Hippocampal formation (tissue), 2 donors: ENCODE measurements at places on chromosomes 12 and 14.

DNA sequence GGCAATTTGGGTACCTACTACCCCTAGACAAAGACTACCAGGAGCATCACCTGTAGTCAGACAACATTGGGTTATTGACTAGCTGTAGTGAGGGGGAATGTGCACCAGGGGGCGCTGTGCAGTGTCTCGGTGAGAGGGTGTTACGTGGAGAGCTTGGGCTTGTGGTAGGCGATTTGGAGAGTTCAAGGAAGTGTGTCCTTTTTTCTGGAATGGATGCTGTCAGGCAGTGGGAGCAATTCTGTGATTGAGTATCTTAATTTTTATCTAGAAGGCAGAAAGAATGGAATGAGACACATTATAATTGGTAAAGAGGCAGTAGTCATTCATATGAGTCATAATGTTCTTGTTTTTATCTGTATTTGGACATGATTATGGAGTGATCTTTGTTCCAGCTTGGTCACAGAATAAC lies 187.7 kb downstream of the GALC start:
- DNase-seq, result peak; percentile 1

DNA sequence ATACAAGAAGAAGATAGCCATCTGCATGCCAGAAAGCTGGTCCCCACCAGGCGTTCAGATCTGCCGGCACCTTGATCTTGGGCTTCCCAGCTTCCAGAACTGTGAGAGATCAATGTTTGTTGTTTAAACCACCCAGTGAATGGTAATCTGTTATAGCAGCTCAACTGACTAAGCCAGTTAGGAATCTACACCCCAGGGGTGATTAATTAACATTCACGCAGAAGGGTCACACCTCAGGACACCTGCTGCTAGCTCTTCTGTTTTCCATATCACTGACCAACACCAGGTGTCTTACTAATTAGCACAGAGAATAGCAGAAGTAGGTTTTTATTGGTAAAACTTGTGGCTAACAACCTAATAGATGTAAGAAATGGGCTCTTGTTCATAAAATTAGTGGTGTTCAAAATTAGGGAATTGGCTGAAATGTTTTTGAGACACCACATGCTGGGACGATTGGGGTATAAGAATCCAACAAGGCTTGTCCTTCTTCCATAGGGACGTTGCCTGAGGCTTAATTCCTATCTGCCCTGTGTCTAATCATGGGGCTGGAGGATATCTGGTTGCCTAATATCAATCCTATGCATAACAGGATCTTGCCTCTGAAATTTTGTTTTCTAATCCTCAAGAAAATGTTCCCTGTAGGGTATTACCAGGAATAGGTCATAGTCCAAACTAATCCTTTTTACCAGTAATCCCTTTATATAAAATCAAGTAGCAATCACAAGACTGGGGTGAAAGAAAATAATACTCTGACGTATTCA lies 42.0 kb upstream of the CHST11 start:
- no peak for DNase-seq

DNA sequence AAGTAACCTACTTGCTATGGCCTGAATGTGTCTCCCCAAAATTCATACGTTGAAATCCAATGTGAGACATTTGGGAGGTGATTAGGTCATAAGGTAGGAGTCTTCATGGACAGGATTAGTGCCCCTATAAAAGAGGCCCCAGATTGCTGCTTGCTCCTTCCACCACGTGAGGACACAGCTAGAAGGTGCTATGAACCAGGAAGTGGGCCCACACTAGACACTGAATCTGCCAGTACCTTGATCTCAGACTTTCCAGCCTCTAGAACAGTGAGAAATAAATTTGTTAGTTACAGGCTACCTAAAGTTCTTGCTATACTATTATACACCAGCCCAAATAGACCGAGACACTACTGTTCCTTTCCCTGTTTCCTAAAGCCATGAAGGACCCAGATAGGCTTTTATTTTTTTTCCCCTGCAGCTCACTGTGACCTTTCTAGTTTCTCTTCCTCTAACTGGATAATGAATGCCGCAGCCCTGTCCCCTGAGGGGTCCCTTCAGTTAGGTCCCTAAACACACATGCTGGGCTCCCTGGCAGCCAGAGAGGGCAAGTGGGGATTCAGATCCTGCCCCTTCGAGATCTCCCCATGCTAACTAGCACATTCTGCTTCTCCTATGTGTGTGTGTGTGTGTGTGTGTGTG lies 19.3 kb downstream of the SLC25A3 start:
- DNase-seq, result no peak

GRCh38 chr14:77590845-77591485 lies 25.5 kb downstream of the SPTLC2 start:
- no peak for DNase-seq

GRCh38 chr12:127150028-127150427 lies 1116.9 kb upstream of the TMEM132C start:
- DNase-seq, result no peak

GRCh38 chr12:109760930-109761921 lies 47.6 kb downstream of the FAM222A start:
- DNase-seq, result no peak

- DNase-seq, result no peak
Measured at GRCh38 chr14:38904959-38905358, 198.1 kb downstream of the SEC23A start.

DNA sequence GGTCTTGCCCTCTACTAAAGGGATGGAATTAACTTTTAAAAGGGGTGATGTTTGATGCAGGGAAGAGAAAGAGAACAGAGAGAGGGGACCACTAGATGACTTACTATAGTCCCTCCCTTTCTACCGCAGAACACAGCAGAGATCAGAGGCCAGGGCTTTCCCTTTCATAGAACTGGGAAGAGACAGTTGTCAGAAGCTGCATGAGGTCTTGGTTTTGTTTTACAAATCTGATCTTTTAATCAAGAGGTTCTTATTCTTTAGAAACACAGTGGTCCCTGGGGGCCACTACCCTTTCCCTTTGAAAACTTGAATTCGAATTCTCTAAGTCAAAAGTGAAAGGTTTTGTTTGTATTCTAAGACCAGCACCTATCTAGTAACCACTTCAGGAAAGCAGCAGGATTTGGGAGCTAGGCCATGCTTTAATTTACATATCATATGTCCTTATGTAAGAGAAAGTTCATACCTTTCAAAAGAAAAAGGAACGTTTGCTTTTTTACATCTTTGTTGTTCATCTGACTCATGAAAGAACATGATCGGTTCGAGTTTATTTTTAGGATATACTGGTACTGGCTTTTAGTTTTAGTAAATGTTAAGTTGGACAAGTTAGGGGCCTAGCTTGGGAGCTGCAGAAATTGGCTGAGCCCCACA lies 6.3 kb downstream of the FBXL14 start:
- DNase-seq, result peak; percentile 27
